ENCODE measurements at places on chromosomes 7 and 10.

DNA sequence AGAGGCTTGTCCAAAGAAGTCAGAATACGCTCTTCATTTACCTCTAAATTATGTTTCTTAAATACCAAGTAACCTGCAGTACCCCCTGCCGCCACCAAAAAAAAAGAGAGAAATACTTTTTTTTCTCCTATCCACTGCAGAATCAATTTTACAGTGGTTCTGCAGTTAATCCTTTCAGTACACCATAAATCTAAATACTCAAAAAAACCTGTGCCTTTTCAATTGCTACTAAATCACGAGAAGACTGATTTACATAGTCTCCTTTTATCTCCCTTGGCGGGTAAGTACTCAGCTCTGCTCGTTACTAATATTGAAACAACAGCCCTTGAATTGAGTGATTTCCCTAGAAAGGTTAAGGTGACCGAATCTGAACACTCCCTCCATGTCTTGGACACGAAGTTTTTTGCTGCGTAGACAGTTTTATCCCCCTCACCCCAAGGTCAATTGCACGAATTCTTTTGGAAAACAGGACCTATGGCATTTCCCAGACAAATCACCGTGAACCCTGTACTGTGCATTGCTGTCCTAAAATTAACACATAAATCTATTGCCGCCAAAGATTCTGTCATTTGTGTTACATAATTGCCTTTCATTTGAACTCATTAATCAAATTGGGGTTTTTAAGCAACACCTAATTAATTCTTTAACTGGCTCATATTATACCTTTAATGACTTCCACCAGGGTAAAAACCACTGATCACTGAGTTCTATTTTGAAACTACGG lies 512 bp upstream of the VIM start:
- peak; percentile 41 for DNase-seq

- no peak for DNase-seq
Observed at GRCh38 chr10:34319197-34319846, 495.8 kb downstream of the PARD3 start.

GRCh38 chr10:96133135-96133534 lies 3.0 kb downstream of the ZNF518A start:
- DNase-seq = no peak

- no peak for DNase-seq
Observed at GRCh38 chr7:636396-636795, 90.1 kb upstream of the DNAAF5 start.

- no peak for DNase-seq
Observed at GRCh38 chr10:78365694-78366093, 332.0 kb downstream of the RPS24 start.

GRCh38 chr10:6423004-6423403 lies 157.1 kb downstream of the PRKCQ start:
- no peak for DNase-seq

GRCh38 chr7:122123746-122124145 lies 20.3 kb downstream of the AASS start:
- no peak for DNase-seq

DNA sequence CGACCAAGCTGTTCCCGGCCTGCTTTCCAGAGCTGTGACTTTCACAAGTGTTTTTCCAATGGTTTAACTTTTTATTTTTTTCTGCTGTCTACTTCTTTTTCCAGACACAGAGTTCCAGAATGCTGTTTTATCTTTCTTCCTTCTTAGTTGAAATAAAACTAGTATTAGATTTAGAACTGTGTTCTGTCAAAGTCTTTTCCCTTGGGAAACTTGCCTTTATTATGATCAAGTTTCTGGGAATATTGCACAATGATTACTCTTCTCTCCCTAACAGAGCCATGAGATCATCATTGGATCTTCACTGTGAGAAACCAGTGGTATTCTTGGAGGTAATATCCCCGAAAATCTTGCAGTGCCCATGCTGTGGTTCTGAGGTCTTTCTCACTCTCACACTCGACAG lies 104.9 kb upstream of the KCND2 start:
- no peak for DNase-seq

- peak; percentile 96 for DNase-seq
Observed at GRCh38 chr10:71801361-71801760, 28.0 kb upstream of the VSIR start.

GRCh38 chr7:787332-788240 lies 44.7 kb upstream of the SUN1 start:
- no peak for DNase-seq

- DNase-seq = no peak
Observed at GRCh38 chr7:151796871-151797537, 79.9 kb downstream of the PRKAG2 start.

DNA sequence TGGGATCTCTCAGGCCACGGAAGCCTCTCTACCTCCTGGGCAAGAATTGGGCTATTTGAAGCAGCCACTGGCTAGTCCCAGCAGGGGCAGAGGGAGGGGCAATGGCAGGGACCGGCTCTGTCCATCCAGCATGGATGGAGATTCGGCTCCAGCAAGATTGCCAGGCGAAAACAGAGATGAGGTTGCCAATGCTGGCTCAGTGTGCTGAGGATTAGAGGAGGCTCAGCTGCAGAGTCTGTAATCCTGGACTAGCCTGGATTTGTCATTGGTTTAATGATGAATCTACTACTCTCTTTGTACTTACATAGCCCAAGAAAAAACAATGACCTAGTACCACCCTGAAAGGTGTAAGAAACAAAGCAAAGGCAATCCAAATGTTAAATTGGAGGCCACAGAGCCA lies 112.2 kb upstream of the PDCD4 start:
- DNase-seq = no peak

DNA sequence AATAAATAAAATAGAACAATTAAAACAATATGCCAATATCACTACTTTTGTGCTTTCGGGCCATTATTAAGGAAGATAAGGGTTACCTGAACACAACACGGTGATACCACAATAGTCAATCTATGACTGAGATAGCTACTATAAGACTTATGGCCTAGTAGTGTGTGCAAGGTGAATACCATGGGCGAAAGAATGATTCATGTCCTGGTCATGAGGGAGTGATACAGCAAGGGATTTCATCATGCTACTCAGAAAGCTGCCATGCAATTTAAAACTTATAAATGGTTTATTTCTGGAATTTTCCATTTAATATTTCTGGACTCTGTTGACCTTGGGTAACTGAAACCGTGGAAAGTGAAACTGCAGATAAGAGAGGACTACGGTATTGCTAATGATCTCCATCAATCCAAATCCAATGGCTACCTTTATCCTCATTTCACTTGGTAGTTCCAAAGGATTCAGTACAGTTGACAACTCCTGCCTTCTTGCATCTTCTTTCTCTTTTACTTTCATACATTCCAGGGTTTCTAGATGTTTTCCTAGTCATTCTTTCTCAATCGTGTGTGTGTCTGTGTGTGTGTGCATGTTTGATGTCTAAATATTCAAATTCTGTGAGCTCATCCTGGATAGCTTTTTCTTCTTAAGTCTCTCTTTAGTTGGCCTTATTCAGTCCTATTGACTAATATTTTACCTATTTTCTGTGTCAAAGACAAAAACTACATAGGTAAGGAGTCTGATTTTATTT lies 100.5 kb upstream of the MAGI2 start:
- DNase-seq = no peak

DNA sequence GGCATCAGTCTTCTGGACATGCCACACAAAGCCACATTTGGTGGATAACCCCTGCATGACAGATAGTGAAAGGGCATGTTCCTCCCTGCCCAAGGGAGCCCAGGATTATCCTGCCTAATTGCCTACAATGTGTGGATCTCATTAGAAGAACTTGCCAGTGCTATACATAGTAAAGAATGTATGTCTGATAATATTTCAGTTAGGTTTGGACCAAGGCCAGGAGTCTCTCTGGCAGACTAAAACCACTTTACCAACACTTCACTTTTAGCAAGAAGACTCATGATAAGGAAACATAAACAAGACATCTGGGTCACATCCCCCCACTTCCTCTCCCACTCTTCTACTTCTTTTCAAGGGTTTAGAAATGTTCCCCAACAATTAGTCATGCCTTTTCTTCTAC lies 196.7 kb downstream of the MTERF1 start:
- DNase-seq = peak; percentile 93

DNA sequence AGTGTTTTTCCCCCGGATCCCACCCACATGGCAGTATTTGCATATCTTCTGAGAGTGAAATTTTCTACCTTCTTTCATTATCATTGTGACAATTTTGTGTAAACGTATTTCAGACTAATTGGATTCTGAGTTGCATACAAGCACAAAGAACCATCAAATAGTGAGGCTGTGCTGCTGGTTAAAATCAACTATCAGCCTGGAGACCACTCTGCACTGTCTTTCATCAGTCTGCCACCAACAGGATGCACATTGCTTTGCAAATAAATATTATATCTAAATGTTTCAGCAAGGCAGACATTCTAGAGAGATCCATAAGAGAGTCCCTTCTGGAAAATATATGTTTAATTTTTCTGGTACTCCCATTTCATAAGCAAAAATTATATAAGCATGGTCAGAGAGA lies 851.8 kb downstream of the XPNPEP1 start:
- no peak for DNase-seq

DNA sequence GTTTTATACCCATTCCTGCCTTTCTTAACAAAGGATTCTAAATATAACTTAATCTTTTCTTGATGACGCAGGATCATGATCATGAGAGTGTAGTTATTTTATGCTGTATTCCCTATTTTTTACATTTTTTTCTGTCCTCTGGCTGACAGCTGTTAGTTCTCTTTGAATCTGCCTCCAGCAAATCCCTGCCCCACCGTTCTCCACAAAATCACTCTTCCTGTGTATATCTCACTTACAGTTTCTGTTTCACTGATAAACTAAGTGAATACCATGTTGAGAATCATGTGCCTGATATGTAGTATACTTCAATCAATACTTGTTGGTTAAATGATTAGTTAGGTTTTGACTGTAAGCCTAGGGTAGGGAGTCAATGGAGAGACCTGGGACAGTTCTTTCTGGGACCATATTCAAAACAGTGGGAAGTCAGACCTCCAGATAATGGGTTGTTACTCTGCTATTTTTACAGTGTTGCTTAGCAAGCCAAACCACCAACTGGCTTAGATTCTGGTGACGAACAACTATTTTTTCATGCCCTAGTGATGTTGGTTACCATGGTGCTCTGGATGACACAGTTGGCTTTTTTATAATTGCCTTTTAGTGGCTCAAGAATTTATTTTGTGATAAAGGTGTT lies 12.8 kb downstream of the CNNM1 start:
- DNase-seq = no peak

GRCh38 chr7:18624459-18624858 lies 128.9 kb downstream of the HDAC9 start:
- DNase-seq = no peak

DNA sequence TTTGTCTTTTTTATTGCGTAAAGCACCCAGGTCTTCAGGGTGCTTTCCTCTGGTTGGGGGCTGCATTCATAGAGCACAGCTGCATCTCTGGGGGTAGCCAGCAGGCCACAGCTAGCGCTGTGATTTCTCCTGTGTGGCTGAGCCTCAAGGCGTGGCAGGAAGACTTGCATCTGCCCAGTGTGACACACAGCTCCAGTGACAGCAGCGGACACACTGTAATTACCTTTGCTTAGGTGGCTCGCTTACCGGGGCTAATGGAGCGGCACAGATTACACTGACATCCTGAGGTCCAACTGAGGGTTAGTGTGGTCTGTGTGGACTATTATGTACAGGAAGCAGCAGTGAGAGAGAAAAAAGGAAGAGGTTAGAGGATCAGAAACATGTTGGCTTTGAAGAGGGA lies 27.1 kb downstream of the ABCB4 start:
- peak; percentile 55 for DNase-seq

DNA sequence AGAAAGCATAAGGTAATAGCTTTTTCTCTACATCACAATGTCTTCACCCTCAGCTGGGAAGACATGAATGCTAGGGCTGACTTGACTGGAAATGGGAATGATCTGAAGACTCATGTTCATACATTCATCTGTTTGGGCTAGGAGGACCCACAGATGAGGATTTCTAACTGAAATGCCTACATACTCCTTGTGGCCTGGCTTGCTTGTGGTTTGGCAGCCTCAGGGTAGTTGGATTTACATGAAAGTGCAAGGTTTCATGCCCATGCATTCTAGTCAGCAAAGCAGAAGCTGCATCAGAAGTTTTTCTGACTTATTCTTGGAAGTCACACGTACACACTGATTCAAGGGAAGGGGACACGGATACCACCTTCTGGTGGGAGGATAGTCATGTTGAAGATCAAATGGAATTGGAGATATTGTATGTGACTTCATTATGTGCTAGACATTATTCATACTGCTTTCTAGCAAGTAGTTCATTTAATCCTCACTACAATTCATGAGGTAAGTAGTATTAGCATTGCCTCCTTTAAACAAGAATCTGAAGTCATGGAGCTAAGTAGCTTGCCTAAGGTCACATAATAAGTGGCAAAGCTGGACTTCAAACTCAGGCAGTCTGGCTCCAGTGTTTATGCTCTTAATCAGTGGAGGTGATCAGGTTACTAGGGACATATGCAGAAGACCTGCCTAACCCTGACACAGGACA lies 957.0 kb downstream of the LRMDA start:
- peak; percentile 14 for DNase-seq

DNA sequence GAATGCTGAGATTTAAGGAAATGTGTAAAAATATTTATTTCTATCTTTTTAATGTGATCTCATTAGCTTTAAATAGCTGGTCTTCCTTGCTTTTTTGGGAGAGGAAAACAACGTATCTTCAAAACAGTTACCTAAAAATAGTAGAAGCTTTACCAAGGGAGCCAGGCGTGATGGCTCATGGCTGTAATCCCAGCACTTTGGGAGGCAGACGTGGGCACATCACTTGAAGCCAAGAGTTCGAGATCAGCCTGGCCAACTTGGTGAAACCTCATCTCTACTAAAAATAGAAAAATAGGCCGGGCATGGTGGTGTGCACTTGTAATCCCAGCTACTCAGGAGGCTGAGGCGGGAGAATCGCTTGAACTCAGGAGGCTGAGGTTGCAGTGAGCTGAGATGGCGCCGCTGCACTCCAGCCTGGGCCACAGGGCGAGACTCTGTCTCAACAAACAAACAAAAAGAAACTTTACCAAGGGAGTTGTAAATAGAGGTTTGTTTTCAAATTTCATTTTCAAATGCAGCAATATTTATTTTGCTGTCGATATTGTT lies 48.4 kb upstream of the ITGB1 start:
- DNase-seq = no peak

DNA sequence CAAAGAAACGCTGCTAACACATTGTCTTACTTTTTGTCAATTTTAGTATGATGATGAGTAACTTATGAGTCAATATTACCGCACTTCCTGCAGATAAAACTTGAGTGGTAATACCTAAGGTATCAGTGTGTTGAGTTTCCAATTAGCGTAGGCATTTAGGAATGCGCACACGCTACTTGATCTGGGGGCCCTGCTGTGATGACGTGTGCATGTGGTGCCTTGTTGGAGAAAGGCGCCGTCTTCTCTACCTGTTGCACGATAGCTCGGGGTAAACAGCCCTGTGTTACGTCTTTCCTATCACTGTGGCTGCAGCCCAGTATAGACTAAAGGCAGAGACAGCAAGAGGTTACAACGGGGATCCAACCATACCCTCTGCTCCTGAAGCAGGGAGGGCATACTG lies 476.8 kb upstream of the ADARB2 start:
- DNase-seq = no peak

GRCh38 chr7:70457883-70458680 lies 673.9 kb upstream of the GALNT17 start:
- DNase-seq = no peak

Measured in MV-4-11 (cell line).